Stimulated activated CD4-positive, alpha-beta T cell treated with anti-CD3 and anti-CD28 coated beads, TNF-alpha, amount 100 ng/mL, for 1 hour (primary cell): ENCODE measurements at places on chromosomes 2 and 18.
A peak's percentile ranks its signal among the peaks of the same experiment; 100 is the strongest.

DNA sequence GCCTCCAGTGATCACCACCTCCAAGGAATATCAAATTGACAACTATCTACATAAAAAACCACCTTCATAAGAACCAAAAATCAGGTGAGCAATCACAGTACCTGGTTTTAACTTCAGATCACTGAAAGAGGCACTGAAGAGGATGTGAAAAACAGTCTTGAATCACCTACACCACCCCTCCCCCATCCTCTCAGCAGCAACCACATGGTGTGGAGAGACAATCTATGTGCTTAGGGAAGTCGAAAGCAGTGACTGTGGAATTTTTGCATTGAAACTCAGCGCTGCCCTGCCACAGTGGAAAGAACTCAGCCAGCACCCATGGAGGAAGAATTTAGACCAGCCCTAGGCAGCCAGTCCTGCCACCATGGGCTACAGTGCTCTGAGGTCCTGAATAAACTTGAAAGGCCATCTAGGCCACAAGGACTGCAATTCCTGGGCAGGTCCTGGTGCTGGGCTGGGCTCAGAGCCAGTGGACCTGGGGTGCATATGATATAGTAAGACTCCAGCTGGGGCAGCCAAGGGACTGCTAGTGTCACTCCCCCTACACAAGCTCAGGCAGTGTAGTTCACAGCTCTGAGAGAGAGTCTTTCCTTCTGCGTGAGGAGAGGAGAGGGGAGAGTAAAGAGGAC lies 75.6 kb downstream of the ATL2 start:
- DNase-seq: no peak

DNA sequence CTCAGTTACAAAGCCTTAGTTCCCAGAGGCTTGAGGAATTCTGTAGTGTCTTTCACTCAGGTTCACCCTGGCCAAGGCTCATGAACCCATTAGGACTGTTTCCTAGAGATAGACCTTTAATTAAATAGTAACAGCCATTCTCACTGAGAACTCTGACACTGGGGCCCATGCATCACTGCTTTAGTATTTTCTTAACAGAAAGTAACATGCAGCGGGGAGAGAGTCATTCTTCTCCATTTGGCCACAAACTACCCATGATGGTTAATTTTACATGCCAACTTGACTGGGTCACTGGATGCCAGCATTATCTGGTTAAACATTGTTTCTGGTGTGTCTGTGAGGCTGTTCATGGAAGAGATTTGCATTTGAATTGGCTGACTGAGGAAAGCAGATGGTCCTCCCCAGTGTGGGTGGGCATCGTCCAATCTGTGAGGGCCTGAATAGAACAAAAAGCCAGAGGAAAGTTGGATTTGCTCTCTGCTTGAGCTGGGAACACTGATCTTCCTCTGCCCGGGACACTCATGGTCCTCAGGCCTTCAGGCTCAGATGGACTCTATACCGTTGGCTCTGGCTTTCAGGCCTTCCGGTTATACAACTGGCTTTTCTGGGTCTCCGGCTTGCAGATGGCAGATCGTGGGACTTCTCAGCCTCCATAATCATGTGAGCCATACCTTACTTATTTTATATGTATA lies 5.6 kb upstream of the CPLX4 start:
- no peak for DNase-seq

DNA sequence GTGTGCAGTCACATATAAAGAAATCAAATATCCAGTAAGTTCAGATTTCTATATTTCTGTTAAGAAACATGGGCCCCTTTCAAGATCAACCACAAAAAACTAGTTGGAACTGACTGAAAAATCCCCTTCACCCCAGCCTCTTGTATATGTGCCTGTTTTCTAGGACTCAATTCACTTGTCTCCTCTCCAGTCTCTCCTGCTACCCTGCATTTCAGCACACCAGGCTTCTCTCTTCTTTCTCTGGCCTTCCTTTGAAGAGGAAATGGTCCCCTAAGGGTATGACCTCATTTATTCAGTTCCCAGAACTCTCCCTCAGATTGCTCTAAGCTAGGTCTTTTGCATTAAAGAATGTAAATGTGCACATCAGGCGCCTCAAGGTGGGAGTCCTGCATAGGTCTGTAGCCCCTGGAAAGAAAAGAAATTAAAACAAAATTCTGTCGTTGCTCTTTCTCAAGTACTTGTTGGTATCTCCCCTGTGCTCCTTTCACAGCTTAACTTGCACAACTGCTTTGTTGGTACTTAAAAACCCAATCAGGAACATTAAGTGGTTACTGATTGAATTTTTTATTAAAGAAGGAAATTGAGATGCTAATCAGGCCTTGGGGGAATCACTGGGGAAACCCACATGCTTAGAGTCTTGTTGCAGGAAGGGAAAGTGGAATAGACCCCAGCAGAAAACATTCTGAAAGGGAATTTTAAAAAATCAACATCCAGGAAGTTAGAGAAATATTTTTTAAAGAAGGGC lies 278.4 kb downstream of the AGPS start:
- DNase-seq: no peak

- peak; percentile 23 for DNase-seq
These were observed 127.6 kb upstream of the TWIST2 start for GRCh38 chr2:238720232-238720672.

- DNase-seq: no peak
These were observed 266.3 kb downstream of the TWIST2 start for GRCh38 chr2:239114119-239114581.

- no peak for DNase-seq
These were observed 13.0 kb downstream of the SDC1 start for GRCh38 chr2:20211860-20212458.

GRCh38 chr2:100955226-100955625 lies 46.9 kb upstream of the RPL31 start:
- no peak for DNase-seq
